IgD-negative memory B cell (primary cell): ENCODE measurements at places on chromosomes 4 and X. TPM values are rescaled to one million over a fixed set of nuclear protein-coding genes. Genes with fewer than 3 reads are reported as not detected.

Gene LNX1
- 0.53 TPM for polyA plus RNA-seq

Gene USP26
- polyA plus RNA-seq = not detected

Gene USP51
- 0.45 TPM for polyA plus RNA-seq

Gene KDR
- polyA plus RNA-seq = not detected

Gene ACE2
- not detected for polyA plus RNA-seq
